ENCODE measurements at places on chromosomes 2 and 18.

DNA sequence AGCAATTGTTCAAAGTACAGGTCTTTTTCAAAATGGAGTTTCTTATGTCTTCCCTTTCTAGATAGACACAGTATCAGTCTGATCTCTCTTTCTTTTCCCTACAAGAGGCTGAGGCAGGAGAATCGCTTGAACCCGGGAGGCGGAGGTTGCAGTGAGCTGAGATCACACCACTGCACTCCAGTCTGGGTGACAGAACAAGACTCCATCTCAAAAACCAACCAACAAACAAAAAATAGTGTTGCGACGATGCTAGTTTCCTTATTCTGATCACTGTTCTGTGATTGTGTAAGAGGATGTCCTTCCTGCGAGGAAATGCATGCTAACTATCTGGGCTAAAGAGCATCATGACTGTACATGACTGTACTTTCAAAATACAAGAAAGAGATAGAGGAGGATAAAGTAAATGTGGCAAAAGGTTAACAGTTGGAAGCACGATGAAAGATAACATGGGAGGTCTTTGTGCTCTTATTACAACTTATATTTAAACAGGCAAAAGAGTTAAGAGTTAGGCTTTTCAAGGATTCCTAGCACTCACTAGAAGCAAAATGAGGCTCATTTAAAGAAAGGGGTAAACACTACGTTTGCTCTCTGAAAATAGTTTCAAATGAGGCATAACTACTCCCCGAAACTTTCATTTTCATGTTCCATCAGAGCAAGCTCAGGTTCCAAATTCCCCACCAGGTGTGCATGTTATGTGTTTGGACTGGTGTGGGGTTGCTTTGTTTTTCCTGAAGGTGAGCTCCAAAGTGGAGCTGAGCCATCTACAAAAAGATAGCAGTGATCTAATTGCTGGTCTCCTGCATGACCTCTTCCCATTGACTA is 23.8 kb downstream of the SOWAHC start:
- DNase-seq: no peak

DNA sequence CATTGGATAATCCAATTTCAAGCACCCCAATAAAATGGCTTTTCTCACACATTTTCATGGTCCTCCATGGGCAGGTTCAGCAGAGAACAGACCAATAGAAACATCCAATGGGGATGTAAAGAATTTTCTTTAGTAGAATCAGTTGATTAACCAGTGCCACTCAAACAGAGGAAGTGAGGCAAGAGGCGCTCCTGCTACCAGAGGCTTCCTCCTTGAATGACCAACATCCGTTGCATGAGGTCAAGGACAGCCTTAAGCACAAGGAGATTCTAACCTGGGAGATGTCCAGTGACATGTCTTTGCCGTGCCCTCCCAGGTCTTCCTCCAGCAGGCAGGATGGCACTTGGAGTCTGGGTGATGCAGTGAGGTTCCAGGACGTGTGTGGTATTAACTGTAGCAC is 146.6 kb downstream of the PIEZO2 start:
- no peak for DNase-seq

GRCh38 chr2:209942426-209942825 is 60.0 kb upstream of the RPE start:
- no peak for DNase-seq

DNA sequence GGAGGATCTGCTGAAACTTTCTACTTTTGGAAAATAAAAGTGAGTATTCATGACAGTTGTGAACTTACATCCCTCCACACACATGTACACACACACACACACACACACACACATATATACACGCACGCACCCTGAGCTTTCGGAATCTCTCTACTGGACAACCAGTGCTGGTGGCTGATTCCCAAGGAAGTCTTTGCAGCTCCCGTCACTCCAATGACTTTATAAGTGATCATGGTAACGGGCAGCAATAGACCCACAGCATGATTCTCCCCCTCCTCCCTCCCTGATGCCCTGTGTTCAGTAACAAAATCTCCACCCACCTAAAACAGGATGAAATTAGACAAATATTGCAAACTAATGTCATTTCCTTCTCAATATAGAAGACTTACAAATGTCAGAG is 364.9 kb downstream of the IRS1 start:
- no peak for DNase-seq

- no peak for DNase-seq
Measured at GRCh38 chr18:56929886-56930285, 217.0 kb upstream of the BOD1L2 start.

GRCh38 chr2:43285987-43286386 is 59.6 kb upstream of the ZFP36L2 start:
- no peak for DNase-seq

GRCh38 chr2:149004836-149005235 is 33.7 kb upstream of the LYPD6B start:
- DNase-seq: no peak

- DNase-seq: no peak
Measured at GRCh38 chr2:235382179-235382578, 111.7 kb upstream of the AGAP1 start.

- no peak for DNase-seq
Measured at GRCh38 chr2:121036226-121036692, 248.7 kb downstream of the TFCP2L1 start.
